ENCODE measurements at places on chromosomes 2 and 18. TPM values are rescaled to one million over a fixed set of nuclear protein-coding genes. Genes with fewer than 3 reads are reported as not detected.

CNTNAP5 gene
- total RNA-seq = not detected

NT5C1B gene
- total RNA-seq = not detected

KCNE4 gene
- 22.3 TPM for total RNA-seq

C18orf54 gene
- total RNA-seq = 3.7 TPM

PLEKHA3 gene
- 39.4 TPM for total RNA-seq

PJVK gene
- 3.7 TPM for total RNA-seq

KIAA2012 gene
- total RNA-seq = not detected

LYG2 gene
- not detected for total RNA-seq

GCC2 gene
- 24.2 TPM for total RNA-seq

TSPYL6 gene
- total RNA-seq = not detected

L3MBTL4 gene
- 0.41 TPM for total RNA-seq

G6PC2 gene
- not detected for total RNA-seq

C2orf92 gene
- total RNA-seq = 10.0 TPM

MARCO gene
- not detected for total RNA-seq

CHRNG gene
- not detected for total RNA-seq

DNA sequence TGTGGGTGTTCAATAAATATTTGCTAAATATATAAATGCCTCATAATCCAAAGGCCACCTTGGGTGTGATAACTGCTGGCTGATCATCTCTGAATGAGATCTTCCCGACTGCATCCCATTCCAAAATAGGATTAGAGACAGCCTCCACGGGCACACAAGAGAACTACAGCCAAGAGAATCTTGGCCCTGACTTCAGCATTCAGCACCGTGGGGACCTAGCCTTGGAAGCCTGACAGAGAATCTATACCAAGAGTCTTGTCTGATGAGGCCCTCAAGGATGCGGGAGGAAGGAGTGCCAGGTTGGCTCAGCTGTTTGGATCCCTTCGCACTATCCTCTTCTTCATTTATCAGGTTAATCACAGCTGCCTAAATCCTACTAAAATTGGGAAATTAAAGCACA lies 85.8 kb downstream of the RBM43 start:
- DNase-seq = no peak

- DNase-seq = no peak
Observed at GRCh38 chr18:22109535-22109934, 59.9 kb upstream of the GATA6 start.

- no peak for DNase-seq
Observed at GRCh38 chr2:145596416-145596815, 1076.5 kb upstream of the ZEB2 start.

GRCh38 chr2:33209976-33210375 lies 263.2 kb downstream of the LTBP1 start:
- no peak for DNase-seq

- DNase-seq = no peak
Observed at GRCh38 chr2:116692988-116693387, 1121.5 kb upstream of the DDX18 start.

DNA sequence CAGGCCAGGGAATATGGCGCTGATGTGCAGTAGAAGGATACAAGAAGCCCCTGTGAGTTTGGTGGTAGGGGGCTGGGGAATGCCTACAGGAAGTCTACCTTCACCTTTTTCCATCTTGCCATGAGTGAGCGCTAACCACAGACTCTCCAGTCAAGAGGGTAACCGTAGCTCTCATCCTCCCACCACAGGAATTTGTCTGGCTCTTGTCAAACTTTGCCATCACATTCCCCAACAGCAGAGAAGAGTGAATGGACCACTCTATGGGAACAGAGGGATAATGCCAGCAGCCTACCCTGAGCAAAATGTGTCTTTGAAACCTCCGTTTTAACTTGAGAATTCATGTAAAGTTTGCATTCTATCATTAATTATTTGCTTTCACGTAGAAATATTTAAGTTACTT lies 168.3 kb downstream of the NRP2 start:
- DNase-seq = no peak

GRCh38 chr2:237432484-237433092 lies 18.6 kb upstream of the COL6A3 start:
- no peak for DNase-seq

GRCh38 chr2:44596537-44597320 lies 235.0 kb downstream of the CAMKMT start:
- DNase-seq = no peak

GRCh38 chr2:222594679-222595078 lies 61.2 kb downstream of the FARSB start:
- no peak for DNase-seq

DNA sequence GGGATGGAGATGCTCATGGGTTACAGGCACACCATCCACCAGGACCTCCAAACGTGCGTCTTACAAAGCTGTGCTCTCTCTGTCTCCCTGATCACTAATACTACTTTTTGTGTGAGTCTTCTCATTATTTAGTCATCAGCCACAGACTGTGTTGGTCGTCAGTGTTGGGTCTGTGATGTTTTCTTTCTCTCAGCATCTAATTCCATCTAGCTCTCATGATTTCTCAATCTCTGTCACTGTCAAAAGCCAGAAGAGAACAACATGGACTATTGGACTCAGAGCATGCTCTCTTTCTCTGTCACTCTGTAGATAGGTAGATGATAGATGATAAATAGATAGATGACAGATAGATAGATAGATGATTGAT lies 6.0 kb upstream of the ARL4C start:
- DNase-seq = no peak

- no peak for DNase-seq
Observed at GRCh38 chr18:48575658-48576456, 37.0 kb downstream of the CTIF start.

GRCh38 chr18:79951545-79952455 lies at the start of gene SLC66A2:
TSS of gene SLC66A2 (minus strand) at chr18:79951653. CDS start at chr18:79950926, 727 bp downstream.
- peak; percentile 94 for DNase-seq

DNA sequence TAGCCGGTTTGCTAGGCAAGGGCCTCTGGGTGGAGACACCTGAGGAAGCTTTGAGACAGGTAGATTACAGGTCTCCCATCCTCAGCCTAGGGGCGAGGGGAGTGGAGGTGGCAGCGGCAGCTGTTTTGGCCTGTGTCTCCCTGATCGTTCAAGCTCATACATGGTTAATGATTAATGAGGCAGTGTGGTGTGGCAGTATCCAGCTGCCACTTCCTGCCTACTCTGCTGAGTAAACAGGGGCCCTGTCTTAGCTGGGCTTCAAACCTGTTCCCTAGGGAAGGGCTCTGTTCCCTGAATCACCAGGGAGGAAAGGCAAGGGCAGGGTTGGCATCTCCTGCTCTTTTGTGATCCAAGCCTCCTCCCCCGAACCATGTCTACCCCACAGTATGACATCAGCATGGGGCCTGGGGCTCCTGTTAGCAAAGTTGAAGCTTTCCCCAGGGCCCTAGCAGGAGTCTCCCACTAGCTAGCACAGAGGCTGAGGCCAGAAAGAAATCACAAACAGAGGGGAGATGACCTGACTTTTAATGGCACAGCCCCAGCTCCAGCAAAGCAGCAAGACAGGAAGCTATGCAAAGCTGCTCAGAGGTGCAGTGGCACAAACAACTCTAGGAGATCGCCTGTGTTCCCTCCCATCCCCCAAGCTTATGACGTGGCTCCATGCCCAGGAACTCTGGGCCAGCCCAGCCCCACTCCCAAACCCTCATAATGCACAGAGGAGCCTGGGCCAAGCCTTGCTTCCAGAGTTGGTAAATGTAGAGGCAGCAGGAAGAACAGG lies 3.7 kb upstream of the TUBA4B start:
- DNase-seq = no peak

- no peak for DNase-seq
Observed at GRCh38 chr18:11791131-11791530, 60.1 kb upstream of the CHMP1B start.

GRCh38 chr2:232525791-232526371 lies at the start of gene CHRND:
TSS of gene CHRND (plus strand) at chr2:232526160. CDS start at chr2:232526216, 56 bp downstream.
- DNase-seq = no peak

GRCh38 chr2:80169811-80170594 lies 134.5 kb downstream of the LRRTM1 start:
- DNase-seq = no peak

DNA sequence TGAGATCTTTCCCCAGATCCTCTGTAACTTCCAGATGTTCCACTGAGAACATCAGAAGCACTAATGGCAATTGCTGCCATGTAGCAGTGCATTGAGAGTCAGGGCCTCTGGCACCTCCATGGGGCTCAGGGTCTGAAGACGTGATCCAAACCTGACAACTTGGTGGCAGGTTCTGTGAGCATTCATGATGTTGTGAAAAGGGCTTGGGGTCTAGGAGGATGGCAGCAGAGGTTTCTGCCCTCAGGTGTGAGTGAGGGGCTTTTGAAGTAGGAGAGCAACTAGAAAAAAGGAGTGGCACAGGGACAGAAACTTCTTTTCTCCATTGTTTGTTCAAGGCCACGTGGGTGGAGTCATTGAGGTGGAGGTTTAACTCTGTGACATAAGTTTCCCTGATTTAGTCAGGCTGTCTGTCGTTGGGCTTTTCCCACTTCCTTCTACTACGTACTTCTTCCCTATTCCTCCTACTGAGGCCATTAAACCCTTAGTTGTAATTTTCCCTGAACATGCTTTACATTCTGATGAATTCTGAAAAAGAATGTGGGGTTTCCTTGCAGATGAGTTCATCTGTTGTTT lies 13.1 kb downstream of the CFLAR start:
- DNase-seq = no peak

- peak; percentile 77 for DNase-seq
Observed at GRCh38 chr18:77905449-77906055, 655.9 kb downstream of the GALR1 start.

DNA sequence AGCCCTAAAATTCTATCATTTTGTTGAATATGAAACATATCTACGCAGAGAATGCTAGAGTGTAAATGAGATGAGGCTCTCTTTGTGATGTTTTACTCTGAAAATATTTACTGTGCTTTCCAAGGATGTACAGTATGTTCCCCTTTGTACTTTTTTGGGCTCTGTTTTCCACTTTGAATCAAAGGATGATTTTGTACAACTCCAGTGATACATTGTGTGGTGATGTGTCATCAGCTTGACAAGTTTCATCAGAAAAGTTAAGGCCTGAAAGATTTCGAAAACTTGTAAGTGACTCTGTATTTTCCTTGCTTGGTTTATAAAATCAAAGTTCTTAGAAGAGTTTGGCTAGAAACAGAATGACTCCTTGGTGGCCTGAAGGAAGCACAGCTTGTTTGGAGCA lies 206.3 kb downstream of the LTBP1 start:
- DNase-seq = no peak

DNA sequence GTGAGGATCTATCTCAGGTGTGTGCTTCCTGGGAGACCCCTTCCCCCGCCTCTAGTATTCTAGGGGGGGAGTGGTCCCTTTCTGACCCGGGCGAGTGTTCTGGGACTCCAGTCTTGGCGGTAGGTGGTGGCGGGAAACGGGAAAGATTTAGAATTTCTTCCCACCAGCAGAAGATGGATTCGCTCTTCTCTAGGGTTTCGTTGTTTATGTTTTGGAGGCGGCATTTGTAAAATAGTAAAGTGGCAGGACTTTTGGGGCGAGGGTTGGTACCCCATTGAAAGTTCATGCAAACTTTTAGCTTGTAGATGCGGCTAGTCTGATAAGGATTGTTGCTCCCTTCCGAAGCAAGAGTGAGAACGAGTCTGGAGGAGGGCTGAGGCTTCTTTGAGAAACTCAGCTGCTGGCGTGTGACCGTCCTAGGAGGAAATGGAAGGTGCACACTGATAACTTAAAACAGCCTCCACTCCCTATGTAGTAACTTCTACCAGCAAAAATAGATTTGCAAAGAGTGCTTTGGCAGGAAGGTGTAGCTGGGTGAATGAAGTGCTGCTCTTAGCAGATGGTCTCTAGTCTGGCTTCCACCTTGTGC lies 412 bp downstream of the GPD2 start:
- DNase-seq = no peak

- no peak for DNase-seq
Observed at GRCh38 chr2:218400167-218400929, 680 bp downstream of the CTDSP1 start.

GRCh38 chr2:119523952-119524694 lies at the start of gene SCTR:
TSS of gene SCTR (minus strand) at chr2:119524483. CDS start at chr2:119524226, 257 bp downstream.
- DNase-seq = no peak
